SIG-M5 (cell line): ENCODE measurements at places on chromosomes 11 and 22.
A peak's percentile ranks its signal among the peaks of the same experiment; 100 is the strongest.

GRCh38 chr11:81449588-81450156, 1284.0 kb downstream of the FAM181B start:
- no peak for DNase-seq

DNA sequence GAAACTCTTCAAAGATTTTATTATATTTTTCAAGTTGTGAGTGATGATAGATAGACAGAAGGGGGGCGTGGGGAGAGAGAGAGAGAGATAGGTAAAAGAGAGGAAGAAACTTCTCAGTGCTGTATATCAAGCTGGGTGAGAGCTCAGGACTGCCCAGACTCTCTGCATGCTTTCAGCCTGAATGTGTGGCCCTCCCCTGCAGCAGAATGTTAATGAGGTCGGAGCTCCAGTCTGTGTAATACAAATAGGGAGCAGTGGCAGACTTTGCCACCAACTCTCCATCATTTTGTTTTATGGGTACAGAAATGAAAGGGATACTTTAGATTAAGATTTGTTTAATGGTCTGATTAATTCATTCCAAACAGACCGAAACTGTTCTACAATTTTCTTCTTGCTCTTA, 752.8 kb downstream of the OPCML start:
- no peak for DNase-seq

- no peak for DNase-seq
Observed at GRCh38 chr22:27829620-27830019, 28.1 kb upstream of the MN1 start.

DNA sequence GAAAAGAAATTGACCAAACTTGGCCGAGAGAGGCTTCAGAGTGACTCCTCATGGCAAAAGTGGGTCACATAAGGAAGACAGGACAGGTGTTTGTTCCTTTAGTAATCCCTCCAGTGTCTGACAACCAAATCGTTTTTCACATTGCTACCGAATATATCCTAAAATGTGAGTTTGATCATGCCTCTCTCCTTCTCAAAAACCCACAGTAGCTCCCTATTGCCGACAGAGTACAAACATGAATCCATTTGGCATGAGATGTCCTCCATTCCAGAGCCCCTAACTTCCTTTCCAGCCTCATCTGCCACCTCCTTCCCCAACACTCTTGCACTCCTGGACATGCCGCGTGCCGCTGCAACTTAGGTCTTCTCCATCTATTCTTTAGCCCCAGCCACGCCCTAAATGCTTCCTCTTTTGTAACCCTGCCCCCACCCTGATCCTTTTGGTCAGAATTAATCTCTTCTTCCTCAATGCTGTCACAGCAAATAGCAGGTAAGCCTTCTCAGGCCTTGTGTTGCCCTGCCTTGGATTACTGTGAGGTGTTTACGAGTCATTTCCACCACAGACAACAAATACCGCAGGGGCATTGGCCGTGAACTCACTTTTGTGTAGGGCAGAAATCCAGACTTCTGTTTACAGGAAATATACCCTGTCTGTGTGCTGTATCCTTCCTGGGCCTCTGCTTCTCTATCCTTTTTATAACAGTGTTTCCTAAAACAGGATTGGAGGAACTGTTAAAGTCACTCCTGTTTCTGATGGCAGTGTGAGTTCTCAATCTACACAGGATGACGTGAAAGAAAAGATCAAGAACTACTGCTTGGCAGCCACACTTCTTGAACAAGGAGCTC, 66.0 kb upstream of the FTH1 start:
- DNase-seq, result no peak

DNA sequence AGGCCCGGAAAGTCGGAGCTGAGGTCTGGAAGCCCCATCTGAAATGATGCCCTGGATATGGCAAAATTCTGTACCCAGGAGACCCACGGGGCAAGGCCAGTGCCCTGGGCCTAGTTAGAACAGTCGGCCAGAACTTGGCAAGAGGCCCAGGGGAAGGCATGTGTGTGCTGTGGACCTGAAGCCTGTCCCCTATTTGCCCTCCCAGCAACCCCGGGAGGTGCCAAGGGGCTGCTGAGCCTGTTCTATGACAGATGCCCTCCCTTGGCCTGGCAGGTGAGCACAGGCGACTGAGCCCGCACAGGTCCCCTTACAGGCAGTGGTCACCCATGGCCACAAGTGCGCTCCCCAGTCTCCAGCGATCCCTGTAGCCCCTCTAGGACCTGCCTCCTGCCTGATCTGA, 51.7 kb downstream of the NAT10 start:
- no peak for DNase-seq

DNA sequence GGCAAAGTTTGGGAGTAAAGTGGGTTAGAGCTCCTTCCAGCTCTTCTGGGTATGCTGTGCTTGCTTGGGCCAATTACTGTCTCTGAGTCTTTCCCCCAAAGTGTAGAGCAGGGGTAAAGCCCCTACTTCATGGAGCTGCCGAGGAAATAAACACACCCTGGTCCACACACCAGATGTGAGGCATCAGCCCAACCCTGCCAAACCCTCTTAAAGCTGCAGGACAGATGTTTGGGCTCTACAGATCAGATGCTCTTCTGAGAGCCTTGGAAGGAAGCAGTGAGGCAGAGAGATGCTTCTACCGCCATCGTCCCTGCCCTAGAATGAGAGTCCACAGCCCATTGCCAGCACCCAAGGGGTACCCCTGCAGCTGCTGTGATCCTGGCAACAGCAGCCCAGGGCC, 64.7 kb downstream of the ELFN2 start:
- DNase-seq, result no peak

DNA sequence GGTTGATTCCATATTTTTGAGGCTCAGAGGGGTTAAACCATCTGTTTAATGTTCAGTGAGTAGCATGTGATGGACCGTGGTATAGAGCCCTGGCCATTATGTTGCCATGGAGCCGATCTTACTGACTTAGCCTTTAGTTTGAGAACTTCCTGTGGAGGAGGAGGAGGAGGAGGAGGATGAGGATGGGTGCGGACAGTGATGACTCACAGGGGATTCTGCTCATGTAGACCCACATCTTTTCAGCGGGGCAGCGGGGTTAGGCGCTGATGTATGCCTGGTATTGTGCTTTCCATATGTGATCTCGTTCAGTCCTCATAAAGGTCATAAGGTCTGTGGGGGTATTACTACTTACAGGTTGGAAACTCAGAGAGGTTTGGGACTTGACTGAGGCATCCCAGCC, 13.9 kb downstream of the STX3 start:
- no peak for DNase-seq

DNA sequence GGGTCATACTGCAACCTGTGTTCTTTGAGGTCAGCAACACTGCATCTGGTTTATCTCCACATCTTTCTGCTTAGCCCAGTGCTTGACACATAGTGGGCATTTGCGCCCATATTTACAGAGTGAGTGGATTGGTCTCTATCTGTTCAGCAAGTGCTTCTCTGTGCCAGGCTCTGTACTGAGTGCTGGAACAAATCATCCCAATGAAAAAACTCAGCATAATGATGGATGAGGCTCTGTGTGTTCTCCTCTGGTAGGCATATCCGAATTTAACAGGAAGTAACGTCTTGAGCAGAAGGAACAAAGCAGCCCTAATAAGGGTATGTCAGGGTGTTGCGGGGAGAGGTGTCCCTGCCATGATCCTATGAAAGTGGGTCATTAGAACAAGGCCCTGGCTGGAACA, 46.0 kb downstream of the MCM5 start:
- DNase-seq, result no peak

DNA sequence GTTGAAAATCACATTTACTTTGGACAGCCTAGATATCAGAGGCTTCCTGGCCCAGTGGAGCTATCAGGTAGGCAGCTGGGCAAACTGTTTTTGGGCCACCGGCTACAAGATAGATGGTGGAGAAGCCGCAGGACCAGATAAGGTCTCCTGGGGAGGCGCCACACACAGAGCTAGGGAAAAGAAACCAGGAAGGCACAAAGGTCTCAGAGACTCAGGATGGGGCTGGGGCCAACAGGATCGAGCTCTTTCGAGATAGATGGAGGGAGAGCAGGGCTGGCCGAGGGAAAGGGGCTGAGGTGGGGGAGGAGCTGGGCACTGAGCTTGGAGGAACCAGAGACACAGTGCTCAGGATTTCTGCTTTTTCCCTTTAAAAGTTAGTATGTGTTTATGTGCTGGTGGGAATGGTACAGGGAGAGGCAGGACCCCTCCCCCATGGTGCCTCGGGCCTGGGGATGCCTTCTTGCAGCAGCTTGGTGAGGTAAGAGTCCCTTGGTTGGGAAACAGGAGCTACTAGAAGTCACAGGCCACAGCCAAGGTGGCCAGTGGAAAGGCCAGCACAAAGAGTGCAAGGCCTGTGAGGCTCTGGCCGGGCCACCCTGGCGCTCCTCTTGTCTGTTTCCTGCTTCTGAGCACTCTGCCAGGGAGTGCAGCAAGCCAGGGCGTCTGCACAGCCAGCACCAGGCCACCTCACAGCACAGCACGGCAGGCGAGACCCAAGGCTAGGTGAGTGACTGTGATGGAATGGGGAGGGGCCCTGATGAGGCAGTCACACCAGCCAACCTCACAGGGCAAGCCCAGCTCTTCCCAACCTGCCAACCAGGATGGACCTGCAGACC, 11.5 kb upstream of the NAP1L4 start:
- DNase-seq, result no peak

- peak; percentile 33 for DNase-seq
Observed at GRCh38 chr11:120334894-120335462, 1.2 kb upstream of the ARHGEF12 start.

DNA sequence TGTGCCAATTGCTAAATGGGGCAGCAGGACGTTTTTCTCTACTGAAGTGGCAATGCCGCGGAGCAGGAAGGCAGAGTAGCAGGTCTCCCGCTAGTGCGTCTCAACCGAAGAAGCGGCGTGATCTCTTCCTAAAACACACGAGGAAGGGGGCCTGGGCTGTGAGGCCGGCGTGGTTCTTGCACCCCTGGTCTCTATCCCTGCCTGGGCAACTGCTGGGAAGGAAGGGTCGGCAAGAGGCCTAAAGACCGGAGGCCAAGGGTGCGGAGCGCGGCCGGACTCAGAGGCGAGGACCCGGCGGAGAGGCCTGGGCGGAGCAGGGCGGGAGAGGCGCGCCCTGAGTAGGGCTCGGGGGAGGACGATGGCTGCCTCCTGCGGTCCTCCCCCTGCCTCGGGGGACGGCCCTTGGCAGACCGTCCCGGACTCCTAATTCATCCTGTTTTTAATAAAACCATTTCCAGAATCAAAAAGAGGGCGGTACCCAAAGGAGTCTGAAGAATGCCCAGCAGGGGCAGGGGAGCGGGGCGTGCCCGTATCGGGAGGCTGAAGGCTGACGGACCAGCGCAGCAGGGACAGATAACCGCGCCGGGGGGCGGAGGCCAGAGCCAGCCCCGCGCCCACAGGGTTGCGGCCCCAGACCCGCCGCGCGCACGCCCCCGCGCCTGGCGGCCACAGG, 572 bp upstream of the APLP2 start:
- DNase-seq, result no peak

GRCh38 chr22:30755759-30756124, 61.1 kb downstream of the OSBP2 start:
- no peak for DNase-seq

- DNase-seq, result no peak
Observed at GRCh38 chr11:76119032-76119431, 87.3 kb downstream of the WNT11 start.

DNA sequence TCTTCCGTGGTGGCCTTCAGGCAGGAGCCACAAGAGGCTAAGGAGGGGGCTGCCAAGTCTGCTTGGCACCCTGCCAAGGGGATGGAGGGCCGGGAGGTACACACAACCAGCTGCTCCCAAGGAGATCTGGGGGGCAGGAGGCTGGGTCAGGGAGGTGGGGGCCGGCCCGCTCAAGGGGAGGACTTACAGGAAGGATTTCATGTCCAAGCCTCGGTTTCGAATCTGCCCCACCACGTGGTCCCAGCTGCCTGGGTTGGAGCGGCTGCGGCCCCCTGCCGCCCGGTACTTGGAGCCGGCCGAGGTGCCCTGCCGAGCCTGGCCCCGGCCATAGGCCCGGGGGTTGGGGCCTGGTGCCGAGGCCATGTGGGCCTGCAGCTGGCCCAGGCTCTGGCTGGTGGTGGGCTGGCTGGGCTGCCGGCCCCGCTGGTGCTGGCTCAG, 33.5 kb downstream of the LRRC10B start:
- DNase-seq, result no peak

DNA sequence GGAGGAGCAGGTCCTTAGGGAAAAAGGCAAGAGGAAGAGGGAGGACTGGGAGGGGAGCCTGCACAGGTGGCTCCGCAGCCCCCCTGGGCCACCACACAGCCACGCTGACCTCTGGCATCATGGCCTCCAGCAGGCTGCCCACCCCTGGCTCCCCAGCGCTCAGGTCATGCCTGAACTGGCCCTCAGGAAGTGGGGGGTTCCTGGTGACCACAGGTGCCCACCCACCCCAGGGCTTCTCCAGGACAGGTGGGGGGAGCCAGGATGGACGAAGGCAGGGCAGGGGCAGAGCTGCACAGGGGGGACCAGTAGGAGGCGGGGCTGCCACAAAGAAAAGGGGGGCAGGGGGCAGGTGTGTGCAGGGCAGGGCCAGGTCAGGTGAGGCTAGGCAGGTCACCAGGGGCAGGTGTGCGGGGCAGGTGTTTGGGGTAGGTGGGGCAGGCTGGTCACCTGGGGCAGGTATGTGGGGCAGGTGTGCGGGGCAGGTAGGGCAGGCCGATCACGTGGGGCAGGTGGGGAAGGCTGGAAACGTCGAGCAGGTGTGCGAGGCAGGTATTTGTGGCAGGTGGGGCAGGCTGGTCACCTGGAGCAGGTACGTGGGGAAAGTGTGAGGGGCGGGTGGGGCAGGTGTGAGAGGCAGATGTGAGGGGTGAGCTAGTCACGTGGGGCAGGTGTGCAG, 997 bp downstream of the DEAF1 start:
- no peak for DNase-seq

- DNase-seq, result no peak
Observed at GRCh38 chr11:34916843-34917770, 689 bp downstream of the PDHX start.

DNA sequence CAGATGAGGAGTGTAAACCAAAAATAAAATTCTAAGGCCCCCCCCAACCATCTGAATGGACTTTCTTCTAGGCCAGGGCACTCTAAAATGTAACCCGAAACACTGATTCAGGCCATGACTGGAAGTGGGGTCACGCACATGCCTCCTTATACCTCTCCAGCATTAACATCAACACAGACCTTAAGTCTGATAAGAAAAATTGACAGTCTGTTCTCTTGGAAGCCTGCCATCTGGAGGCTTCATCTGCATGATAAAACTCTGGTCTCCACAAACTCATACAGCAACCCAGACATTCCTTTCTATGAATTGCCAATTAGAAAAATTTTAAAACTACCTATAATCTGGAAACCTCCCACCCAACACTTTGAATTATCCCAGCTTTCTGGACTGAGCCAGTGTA, 3.9 kb upstream of the SERGEF start:
- no peak for DNase-seq

- no peak for DNase-seq
Observed at GRCh38 chr22:31857247-31857646, 87.1 kb upstream of the YWHAH start.

GRCh38 chr11:128553662-128554362, 33.5 kb downstream of the ETS1 start:
- no peak for DNase-seq
